ENCODE measurements at places on chromosomes 3 and 15. TPM values are rescaled to one million over a fixed set of nuclear protein-coding genes. Genes with fewer than 3 reads are reported as not detected.

GRCh38 chr15:78018445-78018844 is 59.1 kb downstream of the TBC1D2B start:
- DNase-seq = no peak

DNA sequence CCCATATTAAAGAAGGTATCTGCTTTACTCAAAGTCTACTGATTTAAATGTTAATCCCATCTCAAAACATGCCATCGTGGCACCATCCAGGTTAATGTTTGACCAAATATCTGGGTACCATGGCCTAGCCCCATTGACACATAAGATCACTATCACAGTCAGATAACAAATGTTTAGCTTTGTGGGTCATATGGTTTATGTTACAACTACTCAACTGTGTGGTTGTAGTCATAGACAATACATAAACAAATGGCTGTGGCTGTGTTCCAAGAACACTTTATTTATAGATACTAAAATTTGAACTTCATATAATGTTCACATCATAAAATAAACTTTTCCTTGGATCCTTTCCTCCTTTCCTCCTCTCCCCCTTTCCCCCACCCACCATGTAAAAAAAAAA is 9.8 kb upstream of the SNRPN start:
- no peak for DNase-seq

- no peak for DNase-seq
These were observed 14.5 kb upstream of the LPP start for GRCh38 chr3:188139466-188139865.

GRCh38 chr3:11718637-11719405 is 75.1 kb upstream of the VGLL4 start:
- DNase-seq = no peak

GRCh38 chr15:28125673-28126651 is 26.8 kb upstream of the OCA2 start:
- no peak for DNase-seq

DNA sequence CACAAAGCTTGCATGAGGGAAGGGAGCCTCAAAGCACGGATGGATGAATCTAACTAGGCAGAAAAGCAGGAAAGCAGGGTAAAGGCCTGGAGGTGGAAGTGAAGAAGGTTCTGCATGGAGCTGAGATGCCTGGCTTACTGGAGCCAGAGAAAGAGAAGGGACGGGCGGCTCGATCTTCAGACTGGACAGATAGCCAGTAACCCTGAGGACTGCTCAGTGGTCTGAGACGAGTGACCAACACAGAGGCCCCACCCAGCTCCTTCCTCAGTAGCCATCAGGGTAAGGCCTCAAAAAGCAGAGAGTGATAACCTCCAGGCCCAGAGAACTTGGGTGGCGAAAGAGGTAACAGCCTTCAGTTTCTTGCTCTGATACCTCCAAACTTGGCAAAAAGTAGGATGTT is 6.4 kb downstream of the CLN6 start:
- DNase-seq = no peak

- no peak for DNase-seq
These were observed 87.2 kb downstream of the MB21D2 start for GRCh38 chr3:192830291-192831110.

GRCh38 chr15:88513195-88513594 is 33.3 kb downstream of the DET1 start:
- no peak for DNase-seq

GRCh38 chr3:106957029-106957428 is 420.2 kb upstream of the CCDC54 start:
- DNase-seq = no peak

ALDH1L1 gene
- total RNA-seq = 0.06 TPM

DGKG gene
- total RNA-seq = 1.0 TPM

GPR149 gene
- not detected for total RNA-seq

LDHAL6B gene
- not detected for total RNA-seq

Data from epithelial cell of proximal tubule (primary cell).